ENCODE measurements at places on chromosomes 5 and 9.

GRCh38 chr9:70902171-70902570, 219.2 kb downstream of the TRPM3 start:
- DNase-seq: no peak

DNA sequence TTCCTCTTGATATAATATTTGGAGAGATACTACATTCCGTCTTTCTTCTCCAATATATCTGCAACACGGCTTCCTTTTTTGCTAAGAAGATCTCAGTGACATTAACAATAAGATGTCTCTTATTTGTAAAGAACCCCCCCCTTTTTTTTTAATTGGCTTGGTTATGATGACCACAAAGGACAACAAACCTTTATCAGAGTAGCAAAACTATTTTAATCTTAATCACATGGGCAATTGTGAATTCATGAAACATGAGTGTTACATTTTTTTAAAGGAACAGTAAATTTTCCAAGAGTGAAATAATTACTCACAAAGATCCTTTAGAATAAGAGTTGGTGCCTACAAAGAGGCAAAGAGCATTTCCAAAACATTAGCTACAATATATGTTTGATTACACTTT, 554.1 kb downstream of the MAT2B start:
- DNase-seq: no peak

DNA sequence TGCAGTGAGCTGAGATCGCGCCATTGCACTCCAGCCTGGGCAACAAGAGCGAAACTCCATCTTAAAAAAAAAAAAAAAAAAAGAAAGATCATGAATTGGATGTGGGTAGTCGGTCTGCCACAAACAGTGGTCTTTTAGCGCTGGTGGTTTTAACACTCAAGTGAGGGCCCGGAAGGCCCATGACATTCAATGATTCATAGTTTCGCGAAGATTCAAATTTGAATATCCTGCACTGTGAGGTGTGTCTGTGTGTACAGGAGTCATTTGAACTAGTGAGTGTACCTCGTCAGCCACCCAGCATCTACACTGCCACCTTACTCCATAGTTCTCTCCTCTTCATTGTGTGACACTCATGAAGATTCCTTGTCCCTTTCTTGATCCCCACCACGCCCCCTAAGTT, 41.3 kb downstream of the CFAP77 start:
- DNase-seq: no peak

GRCh38 chr5:168238463-168238862, 53.0 kb upstream of the WWC1 start:
- DNase-seq: no peak

- no peak for DNase-seq
Measured at GRCh38 chr9:92044936-92045335, 70.3 kb downstream of the SPTLC1 start.

DNA sequence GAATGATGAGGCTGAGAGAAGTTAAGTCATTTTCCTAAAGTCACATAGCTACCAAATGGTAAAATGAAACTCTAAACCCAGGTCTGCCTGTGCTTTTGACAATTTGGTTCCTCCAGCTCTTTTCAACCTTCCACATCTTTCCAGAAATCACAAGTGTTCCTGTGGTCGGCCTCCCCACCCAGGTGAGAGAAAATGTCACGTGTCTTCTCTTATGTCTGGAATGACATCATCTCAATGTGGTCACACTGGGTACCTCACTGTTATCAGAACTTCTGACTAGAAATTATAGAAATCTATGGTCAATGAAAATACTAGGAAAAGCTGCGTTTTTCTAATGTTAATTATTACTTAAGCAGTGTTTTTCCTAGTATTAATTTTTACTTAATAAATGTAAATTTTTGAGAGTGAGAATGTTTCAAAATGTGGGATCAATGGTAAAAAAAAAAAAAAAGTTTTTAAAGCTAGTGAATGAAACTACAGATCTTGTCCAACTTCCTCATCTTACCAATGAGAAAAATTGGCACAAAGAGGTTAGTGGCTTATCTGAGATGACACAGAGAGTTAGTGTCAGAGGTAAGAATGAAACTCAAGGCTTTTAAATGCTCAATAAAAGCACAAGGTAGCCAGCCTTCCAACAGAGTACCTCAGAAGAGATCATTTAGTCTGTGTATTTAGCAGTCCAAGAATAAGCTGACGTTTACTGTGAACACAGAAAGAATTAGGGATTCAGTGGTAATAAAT, 228.7 kb upstream of the NR4A3 start:
- no peak for DNase-seq

DNA sequence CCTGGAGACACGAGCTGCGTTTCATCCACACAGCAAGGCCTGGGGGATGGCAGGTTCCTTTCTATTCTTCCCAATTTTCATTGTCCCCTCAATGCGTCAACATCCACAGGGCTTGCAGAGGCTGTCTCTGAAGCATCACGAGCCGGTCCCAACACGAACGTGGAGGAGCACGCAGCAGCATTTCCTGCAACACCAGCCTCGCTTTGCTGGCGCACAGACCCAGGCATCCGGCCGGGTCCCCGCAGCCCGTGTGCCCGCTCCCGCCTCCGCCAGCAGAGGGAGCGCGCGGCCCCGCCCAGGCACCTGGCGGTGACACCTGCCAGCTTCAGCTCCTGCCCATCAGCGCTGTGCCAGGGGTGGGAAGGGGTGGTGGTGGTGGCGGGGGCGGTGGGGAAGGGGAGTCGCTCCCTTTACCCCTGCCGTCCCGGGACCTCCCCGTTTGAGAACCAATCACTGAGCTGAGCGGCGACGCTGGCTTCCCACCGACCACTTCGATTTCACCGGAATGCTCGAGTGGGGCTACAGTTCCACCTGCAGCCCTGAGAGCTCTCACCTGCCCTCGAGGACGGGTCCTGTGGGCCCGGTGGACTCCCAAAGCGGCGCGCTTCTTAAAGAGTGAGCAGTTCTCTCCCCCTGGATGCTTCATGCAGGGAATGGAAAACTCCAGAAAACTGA, 464.5 kb downstream of the ICE1 start:
- DNase-seq: peak; percentile 89

DNA sequence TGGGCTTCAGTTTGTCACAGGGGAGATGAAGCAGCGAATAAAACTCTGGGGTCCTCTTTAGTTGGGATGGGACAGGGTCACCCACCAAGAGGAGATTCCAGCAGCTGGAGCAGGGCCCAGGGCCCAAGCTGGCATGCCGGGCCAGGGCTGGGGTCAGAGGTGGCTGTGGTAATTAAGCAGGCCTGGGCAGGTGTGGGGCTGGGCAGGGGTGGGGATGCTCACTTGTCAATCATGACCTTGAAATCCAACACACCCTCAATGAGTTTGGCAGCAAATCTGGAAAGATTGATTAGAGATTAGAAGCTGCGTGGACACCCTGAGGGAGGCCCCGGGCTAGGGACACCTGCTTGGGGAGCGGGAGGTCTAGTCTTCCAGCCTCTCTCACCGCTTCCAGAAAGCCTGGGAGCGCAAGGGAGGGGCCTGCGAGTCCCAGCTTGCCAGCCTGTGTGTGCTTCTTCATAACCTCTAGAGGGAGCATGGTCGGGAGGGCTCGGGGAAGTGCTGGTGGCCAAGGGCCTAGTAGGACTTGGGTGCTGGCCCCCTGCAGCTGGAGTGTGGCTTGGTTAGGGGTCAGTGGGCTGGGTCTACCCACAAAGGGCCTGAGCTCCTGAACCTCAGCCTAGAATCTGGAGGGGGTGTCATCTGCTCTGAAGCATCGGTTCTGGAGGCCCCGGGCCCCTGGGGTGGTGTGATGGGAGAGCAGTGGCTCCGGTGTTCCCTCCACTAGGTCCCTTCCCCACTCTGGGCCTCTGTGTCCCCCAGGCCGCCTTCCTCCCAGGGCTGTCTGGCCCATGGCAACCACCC, 7.6 kb downstream of the CRAT start:
- peak; percentile 90 for DNase-seq

GRCh38 chr5:68683632-68684036, 410.2 kb upstream of the SLC30A5 start:
- DNase-seq: no peak

DNA sequence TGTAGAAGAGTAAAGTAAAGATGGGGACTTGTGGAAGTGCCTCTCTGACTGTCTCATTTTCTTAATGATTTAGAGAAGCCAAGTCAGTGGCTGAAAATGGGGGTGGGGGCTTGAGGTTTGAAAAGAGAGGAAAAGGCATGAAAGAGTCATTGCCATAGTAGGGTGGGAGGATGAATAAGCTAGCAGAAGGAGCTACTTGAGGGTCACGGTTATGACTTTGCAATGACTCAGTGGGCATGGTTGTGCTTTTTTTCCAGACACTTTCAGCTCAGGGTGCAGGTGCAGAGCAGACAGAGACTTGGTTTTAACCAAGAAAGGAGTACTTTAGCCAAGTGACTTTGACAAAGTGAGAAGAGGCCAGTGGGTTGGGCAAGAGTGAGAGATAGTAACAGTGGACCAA, 117.8 kb downstream of the PTTG1 start:
- DNase-seq: peak; percentile 12

DNA sequence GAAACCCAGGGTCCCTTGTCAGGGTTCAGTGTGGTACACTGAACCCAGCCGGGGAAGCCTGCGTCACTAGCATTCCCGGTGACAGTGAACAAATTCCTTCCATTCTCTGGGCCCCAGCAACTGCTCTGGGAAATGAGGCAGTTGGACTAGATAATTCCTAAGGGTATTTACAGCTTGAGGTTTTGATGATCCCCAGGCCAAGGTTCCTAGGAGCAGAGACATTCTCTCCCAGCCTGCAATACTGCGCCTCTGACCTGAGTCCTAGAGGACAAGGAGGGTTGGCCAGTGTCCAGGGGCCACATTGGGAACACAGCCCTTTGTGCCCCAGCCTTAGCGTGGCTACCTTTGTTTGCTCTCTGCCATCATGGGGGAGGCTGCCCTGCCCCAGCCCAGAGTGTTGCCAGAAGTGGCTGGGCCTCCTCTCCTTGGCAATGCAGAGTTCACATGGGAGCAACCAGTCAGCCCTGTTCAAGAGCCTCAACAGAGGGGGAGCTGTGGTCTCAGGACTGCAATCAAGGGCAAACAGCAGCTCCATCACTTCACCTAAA, 178.2 kb downstream of the SEC61B start:
- DNase-seq: peak; percentile 70

- DNase-seq: no peak
Measured at GRCh38 chr5:60161340-60161934, 267.9 kb upstream of the PDE4D start.

- DNase-seq: no peak
Measured at GRCh38 chr5:74851684-74852353, 14.4 kb downstream of the FAM169A start.

Data from endodermal cell (in vitro differentiated cells).